Effector memory CD8-positive, alpha-beta T cell (primary cell): ENCODE measurements at places on chromosomes 7 and 10.

DNA sequence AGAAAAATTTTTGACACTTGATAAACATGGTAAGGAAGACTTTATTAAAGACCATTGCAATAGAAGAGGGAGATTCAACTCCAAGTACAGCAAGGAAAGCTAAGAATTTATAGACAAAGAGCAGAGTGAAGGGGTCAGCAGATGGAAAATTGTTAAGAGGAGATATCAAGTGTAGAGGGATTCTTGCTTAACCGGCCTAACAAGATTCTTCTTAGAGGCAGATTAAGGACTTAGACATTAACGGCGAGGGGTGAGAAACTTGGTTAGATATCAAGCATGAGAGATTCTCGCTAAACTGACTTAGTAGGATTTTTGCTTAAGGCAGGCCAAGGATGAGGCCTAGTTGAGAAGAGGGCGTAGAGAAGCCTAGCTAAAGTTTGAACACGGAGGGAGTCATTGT, 76.0 kb downstream of the ITGB1 start:
- H3K27ac ChIP-seq = no peak overlapping the region
- H3K27me3 ChIP-seq = no peaks in the 10 kb centered on the region
- no peaks in the 10 kb centered on the region for H3K4me1 ChIP-seq
- peaks cover 2% of the 10 kb centered on the region for H3K36me3 ChIP-seq
- DNase-seq = no peak
- H3K4me3 ChIP-seq = no peak overlapping the region

- H3K27me3 ChIP-seq = peaks cover 65% of the 10 kb centered on the region
- no peak overlapping the region for H3K27ac ChIP-seq
- H3K4me3 ChIP-seq = no peak overlapping the region
Measured at GRCh38 chr7:134627775-134628153, 18.9 kb upstream of the BPGM start.

- peaks cover 8% of the 10 kb centered on the region for H3K27me3 ChIP-seq
- no peaks in the 10 kb centered on the region for H3K36me3 ChIP-seq
- no peak overlapping the region for H3K27ac ChIP-seq
- H3K4me3 ChIP-seq = no peak overlapping the region
- DNase-seq = no peak
Measured at GRCh38 chr10:121631365-121632029, 33.3 kb upstream of the FGFR2 start.

DNA sequence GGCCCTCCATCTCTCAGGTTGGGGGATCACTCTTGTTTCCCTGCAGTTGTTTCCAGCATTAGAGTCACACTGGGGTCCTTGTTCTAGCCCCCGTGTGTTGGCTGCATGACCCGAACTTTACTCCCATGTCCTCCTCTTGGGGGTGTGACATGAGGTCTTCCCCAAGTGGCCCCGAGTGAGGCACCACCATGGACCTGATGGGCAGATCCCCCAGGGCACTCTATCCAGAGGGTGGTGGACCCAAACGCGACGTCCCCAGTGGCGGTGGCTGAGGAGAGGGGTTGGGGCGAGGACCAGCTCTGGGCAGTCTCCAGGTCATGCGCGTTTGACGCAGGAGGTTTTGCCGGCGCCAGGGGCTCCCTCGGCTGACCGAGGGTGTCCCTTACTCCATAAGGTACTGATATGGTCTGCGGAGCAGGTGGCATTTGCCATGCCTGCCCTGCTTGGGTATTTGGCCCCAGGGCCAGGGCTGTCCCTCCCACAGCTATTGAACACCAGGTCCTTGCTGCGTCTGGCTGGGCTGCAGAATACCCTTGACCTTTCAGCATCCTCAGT, 131.9 kb downstream of the LHPP start:
- H3K36me3 ChIP-seq = peaks cover 12% of the 10 kb centered on the region
- DNase-seq = no peak
- no peaks in the 10 kb centered on the region for H3K27me3 ChIP-seq
- no peak overlapping the region for H3K27ac ChIP-seq

GRCh38 chr10:5557799-5558771, 33.3 kb downstream of the CALML3 start:
- H3K36me3 ChIP-seq = no peaks in the 10 kb centered on the region
- H3K4me1 ChIP-seq = no peaks in the 10 kb centered on the region
- no peak for DNase-seq
- no peak overlapping the region for H3K27ac ChIP-seq
